ENCODE measurements at places on chromosomes 4 and X.

- peak; percentile 60 for DNase-seq
Measured at GRCh38 chr4:54929459-54929858, 195.9 kb downstream of the KDR start.

DNA sequence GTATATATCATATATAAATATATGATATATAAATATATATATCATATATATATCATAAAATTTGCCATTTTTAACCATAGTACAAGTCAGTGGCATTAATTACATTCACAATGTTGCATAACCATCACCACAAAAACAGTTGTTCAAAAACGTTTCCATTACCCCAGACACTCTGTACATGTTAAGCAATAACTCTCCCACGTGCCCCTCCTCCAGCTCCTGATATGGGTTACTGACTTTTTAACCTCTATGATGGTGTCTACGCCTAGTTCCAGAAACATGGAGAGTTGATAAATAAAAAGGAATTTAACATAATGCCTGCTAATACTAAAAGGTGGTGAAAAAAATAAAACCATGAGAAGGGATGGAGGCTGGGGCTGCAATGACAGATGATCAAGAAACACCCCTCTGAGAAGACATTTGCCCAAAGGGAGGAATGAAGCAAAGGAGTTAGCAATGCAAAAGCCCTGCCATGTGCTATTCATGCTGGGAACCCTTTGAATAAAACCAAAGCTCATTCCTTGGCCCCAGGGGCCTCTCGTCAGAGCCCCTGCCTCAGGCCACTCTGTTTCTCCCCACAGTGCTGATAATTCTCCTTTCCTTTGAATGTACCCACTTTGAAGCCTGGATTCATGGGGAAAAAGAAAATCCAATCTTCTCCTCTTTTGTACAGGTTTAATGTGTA is 144.3 kb downstream of the NWD2 start:
- no peak for DNase-seq

- DNase-seq: no peak
Measured at GRCh38 chr4:107625391-107625902, 94.6 kb downstream of the PAPSS1 start.

GRCh38 chrX:20265726-20266681 is 705 bp downstream of the RPS6KA3 start:
- no peak for DNase-seq

DNA sequence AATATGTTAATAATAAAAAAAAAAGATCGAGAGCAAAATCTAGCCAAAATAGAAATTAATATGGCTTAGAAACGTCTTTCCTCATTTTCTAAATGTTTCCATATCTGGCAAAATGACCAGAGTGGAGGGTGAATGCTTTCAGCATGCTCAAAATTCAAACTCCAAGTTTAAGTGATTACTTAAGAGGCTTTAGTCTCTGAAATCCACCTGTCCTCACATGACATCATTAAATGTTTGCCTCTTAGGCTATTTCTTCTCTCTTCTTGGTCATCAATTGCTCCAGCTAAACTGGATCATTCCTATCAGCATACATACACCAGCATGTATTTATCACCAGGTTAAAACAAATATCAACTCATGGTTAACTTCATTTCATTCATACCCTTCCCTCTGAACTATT is 54.5 kb upstream of the ATXN3L start:
- no peak for DNase-seq
